ENCODE measurements at places on chromosomes 2 and 18.

DNA sequence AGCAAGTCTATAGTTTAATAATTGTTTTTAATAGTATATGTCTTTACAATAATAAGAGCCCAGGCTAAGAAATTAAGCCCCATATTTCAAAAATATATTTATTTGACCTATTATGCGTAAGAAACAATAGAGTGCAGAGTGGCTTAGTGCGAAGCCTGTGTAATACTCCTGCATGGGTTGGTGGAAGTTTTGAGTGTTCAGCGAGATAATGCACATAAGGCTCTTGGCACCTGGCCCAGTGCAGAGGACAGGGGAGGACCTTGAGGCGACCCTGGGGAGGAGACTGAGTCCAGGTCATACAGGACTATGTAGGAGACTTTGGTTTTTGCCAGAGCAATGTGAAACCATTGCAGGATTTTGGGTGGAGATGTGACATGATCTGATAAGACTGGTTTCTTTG is 132.4 kb upstream of the ST6GAL2 start:
- no peak for DNase-seq

DNA sequence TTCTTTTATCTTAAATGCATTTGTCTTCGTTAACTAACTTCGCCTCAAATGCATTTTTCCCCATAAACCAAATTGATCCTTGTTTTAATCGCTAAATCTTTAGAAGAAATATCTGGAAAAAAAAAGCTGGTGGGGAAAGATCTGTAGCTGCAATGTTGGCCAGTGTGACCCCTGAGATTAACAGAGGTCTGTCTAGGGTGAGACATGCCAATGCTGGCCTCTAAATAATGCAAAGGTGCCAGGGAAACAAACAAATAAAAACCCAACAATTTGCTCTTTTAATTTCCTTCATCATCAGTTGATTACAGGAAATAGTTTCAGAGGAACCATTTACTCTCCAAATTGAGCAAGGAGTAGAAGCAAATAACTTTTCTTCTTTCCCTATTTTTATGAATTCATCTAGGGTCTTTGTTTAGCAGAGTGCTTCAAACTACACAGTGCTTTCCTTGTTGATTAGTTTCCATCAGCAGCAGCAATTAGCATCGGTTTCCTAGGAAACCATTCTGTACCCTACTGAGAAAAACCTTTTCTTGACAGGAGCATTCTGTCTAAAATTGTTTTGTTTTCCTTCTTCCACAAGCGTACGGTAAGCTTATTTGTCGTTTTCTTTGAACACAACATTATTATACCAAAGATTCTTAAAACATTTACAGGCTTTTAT is 100.5 kb upstream of the UNC80 start:
- no peak for DNase-seq

GRCh38 chr18:22176420-22177326 is 7.3 kb downstream of the GATA6 start:
- no peak for DNase-seq

- no peak for DNase-seq
These were observed 19.4 kb downstream of the TEX44 start for GRCh38 chr2:231612109-231612455.

- DNase-seq: no peak
These were observed 38.6 kb downstream of the THADA start for GRCh38 chr2:43557196-43557595.

GRCh38 chr2:218008060-218009040 is 5.6 kb upstream of the TNS1 start:
- no peak for DNase-seq

DNA sequence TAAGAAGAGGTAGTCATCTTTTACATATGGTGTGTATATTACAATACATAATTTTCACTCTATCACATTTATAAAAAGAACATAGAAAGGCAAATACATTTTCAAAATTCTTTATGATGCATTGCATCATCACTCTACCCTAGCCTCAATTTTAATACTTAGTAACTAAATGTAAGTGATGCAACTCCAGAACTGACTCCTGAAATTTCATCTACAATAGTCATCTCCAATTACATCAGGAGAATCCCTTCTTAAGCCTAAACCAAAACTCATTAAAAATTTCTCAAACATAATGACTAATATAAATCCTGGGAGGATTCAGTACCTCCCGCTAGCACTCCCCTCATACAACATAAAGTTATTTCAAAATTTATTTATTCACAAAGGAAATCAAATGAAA is 15.9 kb downstream of the TMX3 start:
- DNase-seq: no peak

DNA sequence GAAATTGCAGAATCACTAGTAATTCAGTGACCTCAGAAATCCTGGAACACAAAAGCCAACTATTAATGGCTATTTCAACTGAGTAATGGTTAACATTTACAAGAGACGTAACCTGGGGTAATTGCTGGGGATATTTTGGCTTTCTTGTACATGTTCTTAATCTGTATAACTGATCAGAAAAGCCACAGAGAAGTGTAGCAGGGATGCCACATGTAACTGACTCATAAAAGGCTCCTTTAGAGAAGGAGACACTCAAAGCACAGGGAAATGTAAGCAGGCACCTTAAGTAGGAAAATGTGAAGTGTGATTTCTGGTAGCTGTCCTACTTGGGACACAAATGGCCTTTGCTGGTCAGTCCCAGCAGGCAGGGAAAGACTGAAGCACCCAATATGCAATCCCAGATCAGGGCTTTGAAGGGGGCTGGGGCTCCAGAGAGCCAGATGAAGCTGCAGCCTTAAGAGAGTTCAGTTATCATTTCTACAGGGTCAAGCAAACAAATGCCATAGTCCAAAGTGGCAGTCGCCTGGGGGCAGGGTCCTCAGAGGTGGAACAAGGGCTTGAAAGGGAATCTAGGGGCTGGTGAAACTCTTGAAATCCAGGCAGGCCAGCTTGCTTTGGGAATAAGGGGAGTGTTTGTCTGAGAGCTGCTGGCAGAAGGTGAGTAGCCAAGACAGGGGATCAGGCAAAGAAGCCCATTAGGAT is 7.2 kb upstream of the SPOPL start:
- no peak for DNase-seq

GRCh38 chr2:109214651-109215371 is 85.8 kb downstream of the SH3RF3 start:
- no peak for DNase-seq

All from substantia nigra (tissue), 51 donors.